ENCODE measurements at places on chromosomes 1 and 21. TPM values are rescaled to one million over a fixed set of nuclear protein-coding genes. Genes with fewer than 3 reads are reported as not detected.

Gene TDRD5
- not detected for total RNA-seq

Gene MROH9
- not detected for total RNA-seq

Gene KCNJ9
- not detected for total RNA-seq

Gene NUDT4B
- total RNA-seq: 11.0 TPM

Gene LINGO4
- total RNA-seq: not detected

Data from bronchus fibroblast of lung (primary cell).